Esophagus mucosa (tissue), 1 donor: ENCODE measurements at places on chromosomes 6 and 20.

DNA sequence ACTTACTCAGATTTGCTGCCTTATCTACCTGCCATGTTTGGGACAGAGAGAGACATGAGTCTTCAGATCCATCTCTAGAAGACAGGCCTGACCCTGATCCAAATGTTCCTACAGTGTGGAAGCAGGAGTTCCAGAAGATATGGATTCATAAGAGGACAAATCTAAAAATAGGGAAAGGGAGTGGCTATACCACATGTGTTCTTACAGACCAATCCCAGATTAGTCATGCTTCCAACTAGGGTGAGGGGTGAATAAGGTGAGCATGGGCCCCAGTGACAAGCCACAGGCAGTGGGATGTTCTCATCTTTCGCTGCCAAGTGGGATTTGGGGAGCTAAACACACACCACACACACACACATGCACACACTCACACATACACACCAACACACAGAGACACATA is 670.7 kb upstream of the CITED2 start:
- no peak for ATAC-seq

DNA sequence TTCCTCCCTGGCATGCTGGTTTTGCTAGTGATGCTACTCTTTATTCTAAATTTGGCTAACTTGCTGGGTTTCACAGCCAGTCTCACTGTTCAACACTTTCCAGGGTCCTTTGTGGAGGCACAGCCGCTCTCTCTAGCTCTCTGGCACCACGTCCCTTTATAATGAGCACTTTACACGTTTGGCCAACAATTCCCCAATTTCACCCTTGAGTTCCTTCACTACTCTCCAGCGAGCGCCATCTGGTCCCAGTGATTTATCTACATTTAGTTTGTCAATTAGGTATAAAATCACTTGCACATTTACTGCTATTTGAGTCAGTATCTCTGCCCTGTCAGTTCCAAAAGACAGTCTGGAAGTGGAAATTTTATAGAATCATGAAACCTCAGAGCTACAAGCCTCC is 241.9 kb upstream of the MOCS1 start:
- ATAC-seq, result no peak

DNA sequence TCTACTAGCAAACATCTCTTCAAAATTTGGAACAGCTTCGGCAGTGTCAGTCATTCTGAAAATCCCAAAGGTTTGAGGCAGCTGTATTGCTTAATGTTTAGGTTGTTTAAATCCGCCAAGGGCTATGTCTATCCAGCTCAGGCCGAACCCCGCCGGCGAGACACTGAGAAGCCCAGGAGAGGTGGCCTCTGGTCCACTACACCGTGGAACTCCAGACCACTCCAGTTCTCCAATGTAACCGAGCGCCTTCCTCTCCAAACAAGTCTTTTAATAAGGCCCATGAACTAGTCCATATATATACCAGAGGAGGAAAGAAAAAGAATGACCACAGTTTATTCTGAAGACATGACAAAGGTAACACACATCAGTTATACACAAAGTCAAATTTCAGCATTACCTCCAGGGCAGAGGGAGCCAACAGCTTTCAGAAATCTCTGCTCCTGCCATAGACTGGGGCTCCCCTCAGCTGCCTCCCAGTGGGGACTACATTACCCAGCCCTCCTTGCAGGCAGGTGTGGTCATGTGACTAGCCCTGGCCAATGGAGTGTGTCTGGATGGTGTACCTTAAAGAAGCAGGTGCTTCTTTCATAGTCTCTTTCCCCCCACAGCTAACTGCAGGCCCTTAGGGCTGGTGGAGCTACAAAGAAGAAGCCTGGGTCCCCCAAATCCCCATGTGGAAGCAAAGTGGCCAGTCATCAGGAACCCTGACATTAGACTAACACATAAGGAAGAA is at the start of gene RAMACL:
Gene RAMACL (minus strand): TSS at position 255 of the 733 bp plus-strand sequence. CDS start 201 bp downstream, at position 54.
- peak; percentile 77 for ATAC-seq

DNA sequence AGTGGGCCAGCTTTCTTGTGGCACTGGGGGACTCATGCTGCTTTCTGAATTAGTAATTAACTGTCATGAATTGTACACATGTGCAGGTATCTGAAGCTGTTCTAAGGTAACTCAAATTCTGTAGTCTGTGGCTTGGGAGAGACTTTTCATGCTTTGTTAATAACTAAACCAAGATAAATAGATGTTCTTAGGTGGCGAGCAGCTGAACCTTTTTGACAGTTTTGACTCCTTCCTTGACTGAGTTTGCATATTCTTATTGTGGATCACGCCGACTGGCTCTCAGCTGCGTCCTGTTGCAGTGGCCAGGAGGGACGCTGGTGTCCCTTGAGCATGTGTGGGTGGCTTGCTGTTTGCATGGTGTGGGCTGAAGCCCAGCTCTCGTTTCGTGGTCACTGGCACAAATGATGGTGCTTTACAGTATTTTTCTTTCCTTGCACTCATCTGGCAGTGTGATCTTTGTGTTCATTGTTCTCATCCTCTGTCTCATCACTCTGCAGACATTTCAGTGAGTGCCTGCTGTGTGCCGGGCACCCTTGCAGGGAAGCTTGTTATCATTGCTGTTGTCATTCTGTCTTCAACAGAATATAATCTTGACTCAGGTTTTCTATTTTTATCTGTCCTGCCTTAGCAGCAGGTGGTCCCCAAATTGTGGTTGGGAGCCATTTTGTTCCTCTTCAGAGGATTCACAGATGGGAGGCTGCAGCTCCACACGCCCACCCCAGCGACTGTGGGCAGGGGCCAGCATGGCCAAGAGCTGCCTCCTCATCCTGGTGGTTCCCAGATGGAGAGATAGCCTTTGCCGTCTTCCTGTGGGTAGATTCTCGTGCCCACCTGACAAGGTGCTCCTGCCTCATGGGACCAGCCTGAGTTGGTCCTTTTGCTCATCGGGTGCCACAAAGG is 39.6 kb downstream of the DUSP22 start:
- ATAC-seq, result no peak

DNA sequence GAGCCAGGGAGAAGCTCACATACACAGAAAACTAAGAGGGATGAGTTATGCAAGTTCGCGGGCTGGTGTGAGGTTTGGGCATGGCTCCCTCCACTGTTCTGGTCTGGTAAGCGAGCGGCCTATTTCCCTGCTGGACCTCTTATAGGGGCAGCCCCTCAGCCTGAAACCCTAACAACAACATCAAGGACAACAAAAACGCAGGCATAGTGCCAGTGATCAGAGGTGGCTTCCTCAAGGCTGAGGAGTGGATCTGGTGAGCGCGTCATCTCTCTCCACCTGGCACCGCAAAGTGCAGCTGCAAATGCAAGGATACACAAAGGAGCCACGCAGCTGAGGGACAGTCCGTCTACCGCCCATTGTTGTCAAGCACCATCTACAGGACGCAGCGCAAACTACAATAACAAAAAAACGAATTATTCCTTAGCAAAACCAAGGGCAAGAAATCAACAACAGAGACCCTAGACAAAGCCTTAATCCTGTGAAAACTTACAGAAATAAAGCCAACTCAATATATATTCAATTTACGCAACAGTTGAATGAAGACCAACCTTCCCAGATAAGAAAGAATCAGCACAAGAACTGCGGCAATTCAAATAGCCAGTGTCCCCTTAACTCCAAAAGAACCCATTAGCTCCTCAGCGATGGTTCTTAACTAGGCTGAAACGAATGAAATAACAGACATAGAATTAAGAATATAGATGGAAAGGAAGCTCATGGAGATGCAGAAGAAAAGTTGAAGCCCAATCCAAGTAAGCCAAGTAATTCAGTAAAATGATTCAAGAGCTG is 9.2 kb upstream of the DEFB110 start:
- ATAC-seq, result peak; percentile 45

DNA sequence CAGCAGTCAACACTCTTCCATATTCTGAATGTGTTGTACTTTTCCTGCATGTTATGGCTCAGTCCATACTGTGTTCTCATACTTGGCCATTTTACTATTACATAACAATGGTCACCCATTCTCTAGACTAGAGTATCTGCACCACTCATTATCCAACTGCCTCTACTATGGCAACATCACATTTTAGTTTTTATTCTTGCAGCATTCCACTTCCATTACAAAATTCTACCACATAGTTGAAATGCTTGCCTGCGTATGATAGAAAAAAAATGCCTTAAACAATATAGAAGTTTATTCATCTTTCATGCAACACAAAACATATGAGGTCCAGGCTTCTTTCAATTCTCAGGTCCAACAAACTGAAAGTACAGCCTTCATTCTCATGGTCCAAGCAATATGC is 128.0 kb downstream of the TENT5A start:
- ATAC-seq, result no peak

DNA sequence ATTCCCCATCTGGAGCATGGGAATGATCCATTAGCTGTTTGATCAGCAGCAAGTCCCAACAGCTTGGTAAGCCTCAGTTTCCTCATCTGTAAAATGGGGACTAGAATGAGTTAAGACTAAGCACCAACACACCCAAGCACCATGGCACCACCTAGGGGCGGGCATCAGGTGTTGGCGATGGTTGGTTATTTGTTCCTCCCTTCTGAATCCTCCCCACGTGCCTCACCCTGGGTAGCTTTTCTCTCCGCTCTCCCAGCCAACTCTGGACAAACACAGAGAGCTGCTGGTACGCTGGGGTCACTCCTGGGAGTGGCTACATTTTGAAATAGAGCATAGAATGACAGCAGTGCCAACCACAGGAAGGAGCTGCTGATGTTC is 13.3 kb upstream of the ITPR3 start:
- ATAC-seq, result peak; percentile 67

DNA sequence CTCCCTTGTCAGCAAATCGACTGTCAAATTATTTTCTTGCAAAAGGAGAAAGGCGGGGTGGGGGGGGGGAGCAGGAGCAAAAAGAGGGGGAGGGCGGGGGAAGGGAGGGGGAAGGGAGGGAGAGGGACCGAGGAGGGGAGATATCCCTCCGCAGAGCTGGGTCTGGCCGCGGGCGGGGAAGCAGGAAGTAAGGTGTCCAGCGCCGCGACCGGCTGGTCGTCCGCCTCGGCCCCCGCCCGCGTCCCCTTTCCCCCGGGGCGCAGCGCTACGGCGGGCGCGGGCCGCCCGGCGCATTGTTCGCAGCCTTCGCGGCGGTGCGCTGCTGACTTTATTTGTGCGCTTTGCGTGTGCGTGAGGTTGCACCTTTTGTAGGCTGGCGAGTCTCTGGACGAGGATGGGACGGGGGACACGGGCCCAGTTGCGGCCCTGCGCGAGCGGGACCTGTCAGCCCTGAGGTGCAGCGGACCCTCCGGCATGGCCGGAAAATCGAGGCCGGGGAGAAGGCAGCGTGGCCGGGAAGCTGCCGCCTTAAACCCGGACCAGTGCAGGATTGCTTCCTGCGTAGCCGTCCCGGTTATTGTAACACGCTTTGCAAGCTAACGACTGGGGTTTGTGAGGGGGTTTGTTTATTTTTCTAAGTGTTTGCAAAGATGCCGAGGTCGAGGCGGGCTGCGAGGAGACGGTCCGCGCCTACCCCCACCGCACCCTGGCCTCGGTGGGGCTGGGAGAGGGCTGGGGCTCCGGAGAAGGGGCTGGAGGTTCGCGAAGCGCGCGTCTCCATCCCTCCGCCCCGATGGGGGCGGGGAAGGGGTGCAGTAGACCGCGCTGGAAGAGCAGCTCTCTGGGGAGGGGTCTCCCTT is 675 bp upstream of the TRERF1 start:
- ATAC-seq, result peak; percentile 42

DNA sequence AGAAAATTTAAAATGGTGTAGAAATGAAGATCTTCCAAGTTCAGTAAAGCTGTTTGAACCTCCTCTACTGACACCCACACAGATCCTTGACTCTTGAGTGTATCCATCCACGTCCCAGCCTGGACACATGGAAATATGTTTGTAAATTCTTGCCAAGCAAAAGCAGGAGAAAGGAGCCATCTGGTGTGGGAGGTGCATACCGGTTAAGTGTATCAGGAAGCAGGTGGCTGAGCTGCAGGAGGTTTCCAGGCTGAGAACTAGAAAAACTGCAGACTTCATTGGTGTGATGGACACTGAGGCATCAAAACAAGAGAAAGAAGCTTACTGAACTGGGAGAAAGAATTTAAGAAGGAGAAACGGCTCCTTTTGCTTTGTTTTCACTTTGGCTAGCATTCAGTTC is 229.9 kb upstream of the GRIK2 start:
- no peak for ATAC-seq

GRCh38 chr6:33276864-33277662 is at the start of gene B3GALT4:
Gene B3GALT4 (plus strand): TSS chr6:33277123. CDS start chr6:33277420, 297 bp downstream.
- peak; percentile 85 for ATAC-seq

DNA sequence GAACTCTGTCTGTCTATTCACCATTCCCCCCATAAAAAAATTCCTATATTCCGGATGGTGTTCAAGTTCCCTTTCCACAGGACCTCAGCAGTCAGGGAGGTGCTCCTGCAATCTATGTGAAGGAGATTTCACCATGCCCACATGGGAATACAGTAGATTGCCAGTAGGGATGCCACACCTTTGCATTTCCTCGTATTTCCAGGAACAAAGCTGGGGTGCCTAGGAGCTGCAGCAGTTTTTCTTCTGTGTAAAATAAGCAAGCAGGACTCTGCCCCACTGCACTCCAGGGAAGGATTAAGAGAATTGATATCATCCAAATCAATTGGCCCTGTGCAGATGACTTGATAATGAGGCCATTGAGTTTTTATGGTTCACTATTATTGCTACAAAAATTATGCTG is 7.4 kb upstream of the KIF16B start:
- no peak for ATAC-seq

DNA sequence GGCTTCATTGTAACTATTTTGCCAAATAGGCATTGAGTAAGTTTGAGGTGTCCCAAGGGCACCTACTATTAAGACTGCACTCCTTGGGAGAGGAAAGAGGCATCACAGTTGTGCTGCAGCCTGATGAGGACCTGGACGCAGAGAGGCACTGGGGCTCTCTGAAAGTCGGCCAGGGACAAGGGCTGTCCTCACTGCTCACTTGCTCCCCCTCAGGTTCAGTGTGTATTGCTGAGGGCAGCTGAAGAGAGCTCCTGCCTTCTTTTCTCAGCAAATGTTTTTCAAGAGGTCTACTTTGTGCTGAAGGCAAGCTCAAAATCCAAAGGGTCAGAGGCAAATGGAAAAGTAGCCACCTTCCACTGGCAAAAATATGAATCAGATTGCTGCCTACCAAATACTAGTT is 331.8 kb downstream of the RIMS1 start:
- ATAC-seq, result no peak

GRCh38 chr20:19428324-19428723 is 215.9 kb downstream of the SLC24A3 start:
- no peak for ATAC-seq

DNA sequence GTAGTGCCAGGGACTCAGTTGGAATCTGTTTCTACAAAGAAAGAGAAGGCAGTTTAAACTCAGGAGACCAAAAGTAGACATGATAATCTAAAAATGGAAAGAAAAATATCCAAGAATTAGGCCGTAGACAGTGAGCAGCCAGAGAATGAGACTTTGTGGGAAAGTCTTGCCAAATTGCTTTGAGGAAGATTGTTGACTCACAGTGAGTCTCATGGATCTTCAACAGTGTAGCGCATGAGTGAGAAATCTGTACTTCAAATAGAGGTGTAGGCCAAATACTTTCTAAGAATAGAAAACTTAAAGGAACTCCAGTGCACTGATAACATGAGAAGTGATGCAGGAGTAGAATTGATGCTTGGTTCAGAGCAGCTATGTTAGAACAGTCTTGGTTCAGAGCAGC is 284.5 kb downstream of the HTR1B start:
- ATAC-seq, result no peak

- ATAC-seq, result no peak
These were observed 55.8 kb downstream of the TMEM200A start for GRCh38 chr6:130421585-130421984.
